ENCODE measurements at places on chromosomes 11 and 22. TPM values are rescaled to one million over a fixed set of nuclear protein-coding genes. Genes with fewer than 3 reads are reported as not detected.
A peak's percentile ranks its signal among the peaks of the same experiment; 100 is the strongest.

- no peak for DNase-seq
Measured at GRCh38 chr11:113705871-113706655, at the start of gene TMPRSS5. Gene TMPRSS5 (minus strand): TSS chr11:113706308. CDS start chr11:113706224, 84 bp downstream.

DNA sequence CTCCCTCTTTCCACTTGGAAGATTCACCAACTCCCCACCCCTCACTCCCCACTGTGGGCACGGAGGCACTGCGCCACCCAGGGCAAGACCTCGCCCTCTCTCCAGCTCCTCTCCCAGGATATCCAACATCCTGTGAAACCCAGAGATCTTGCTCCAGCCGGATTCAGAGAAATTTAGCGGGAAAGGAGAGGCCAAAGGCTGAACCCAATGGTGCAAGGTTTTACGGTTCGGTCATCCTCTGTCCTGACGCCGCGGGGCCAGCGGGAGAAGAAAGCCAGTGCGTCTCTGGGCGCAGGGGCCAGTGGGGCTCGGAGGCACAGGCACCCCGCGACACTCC, 397 bp upstream of the CD44 start:
- no peak for DNase-seq

DNA sequence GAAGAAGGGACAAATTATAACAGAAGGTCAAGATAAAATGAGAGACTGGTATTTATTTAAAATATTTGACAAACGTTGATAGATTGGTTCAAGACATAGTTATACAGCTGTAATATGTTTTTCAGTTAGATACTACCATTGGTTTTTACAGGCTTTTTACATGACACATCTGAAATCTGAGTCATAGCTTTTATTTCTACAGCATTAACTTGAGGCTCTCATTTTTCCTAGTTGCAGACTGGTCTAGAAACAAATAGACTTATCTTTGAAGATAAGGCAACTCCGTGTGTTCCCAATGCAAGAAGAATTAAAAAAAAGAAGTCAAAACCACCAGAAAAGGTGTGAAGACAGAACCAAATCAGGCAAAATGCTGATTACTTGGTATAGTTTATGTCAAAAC, 31.3 kb downstream of the CEP57 start:
- no peak for DNase-seq

GRCh38 chr11:115168229-115168671, 336.0 kb downstream of the CADM1 start:
- DNase-seq = no peak

GRCh38 chr11:131145791-131146190, 224.6 kb upstream of the NTM start:
- DNase-seq = no peak

- DNase-seq = no peak
Measured at GRCh38 chr11:14973621-14974514, 1.7 kb upstream of the CALCA start.

- no peak for DNase-seq
Measured at GRCh38 chr11:63766531-63767235, 1.9 kb downstream of the ZFTA start.

- DNase-seq = no peak
Measured at GRCh38 chr11:106121570-106122320, 44.3 kb downstream of the AASDHPPT start.

- no peak for DNase-seq
Measured at GRCh38 chr22:46114518-46115387, 35.6 kb upstream of the PPARA start.

DNA sequence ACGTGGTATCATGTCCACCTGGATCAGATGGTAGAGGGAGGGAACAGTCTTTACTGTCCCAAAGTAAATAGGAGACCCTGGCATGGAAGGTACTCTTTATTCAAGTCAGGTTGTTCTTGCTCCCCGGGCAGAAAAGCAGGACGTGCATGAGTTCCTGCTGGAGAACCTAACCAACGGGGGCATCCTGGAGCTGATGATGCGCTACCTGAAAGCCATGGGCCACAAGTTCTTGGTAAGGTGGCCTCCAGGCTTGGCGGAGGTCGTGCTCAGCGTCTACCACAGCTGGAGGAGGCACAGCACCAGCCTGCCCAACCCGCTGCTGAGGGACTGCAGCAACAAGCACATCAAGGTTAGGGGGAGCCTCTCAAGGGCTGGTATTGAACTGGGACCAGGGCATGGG, 48.7 kb downstream of the CABIN1 start:
- no peak for DNase-seq

- DNase-seq = no peak
Measured at GRCh38 chr11:125229916-125230315, 65.4 kb downstream of the PKNOX2 start.

DNA sequence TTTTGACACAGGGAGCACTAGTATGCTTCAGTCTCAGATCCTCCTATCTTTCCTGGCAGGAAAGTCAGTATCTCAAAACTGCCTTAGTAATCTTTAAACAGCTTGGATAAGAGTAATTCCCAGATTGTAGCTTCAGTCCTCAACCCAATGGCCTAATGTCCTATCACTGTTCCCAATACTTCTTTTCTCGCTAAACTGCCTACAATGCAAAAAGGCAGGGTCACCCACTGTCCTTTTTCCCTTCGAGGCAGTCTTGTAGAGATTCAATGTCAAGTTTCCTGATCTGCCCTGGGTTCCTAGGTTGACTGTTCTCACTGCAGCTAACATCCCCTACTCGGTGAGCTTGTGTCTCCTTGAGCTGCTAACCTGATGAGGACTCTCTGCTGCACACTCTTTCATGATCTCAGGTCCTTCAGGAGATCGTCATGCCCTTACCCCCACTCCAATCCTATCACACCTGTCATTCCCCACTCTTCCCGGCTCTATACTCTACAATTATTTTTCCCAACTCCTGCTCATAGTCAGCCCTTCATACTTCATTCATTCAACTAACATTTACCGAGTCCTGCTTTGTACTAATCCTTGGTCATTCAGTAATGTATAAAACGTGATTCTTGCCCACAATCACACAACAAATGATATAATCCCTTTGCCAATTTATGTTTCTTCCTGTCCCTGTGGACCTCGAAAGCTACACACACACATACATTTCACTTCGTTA, 904 bp downstream of the C2CD3 start:
- no peak for DNase-seq

DNA sequence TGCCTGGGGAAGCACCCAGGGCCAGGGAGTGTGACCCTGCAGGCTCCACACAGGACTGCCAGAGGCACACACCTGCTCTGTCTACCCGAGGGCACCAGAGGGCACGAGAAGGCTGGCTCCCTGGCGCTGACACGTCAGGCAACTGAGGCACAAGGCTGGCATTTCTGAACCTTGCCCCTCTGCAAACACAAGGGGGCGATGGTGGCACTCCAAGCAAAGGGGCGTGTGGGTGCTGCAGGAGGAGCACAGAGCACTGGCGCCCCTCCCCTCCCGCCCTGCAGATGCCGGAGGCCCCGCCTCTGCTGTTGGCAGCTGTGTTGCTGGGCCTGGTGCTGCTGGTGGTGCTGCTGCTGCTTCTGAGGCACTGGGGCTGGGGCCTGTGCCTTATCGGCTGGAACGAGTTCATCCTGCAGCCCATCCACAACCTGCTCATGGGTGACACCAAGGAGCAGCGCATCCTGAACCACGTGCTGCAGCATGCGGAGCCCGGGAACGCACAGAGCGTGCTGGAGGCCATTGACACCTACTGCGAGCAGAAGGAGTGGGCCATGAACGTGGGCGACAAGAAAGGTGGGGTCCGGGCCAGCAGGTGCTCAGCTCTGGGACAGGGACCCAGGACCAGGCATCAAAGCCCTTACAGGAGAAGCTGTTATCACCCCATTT, 20.8 kb upstream of the TXNRD2 start:
- DNase-seq = peak; percentile 79

GRCh38 chr11:45984192-45984591, 61.7 kb downstream of the LARGE2 start:
- no peak for DNase-seq

The SPDYC gene
- 1.2 TPM for total RNA-seq

The PARVB gene
- 21.4 TPM for total RNA-seq

The C11orf42 gene
- total RNA-seq = not detected

The USH1C gene
- 13.4 TPM for total RNA-seq

The TMEM138 gene
- total RNA-seq = 45.0 TPM

The RFPL3 gene
- not detected for total RNA-seq

The KCNE3 gene
- not detected for total RNA-seq

The PRR5L gene
- 0.47 TPM for total RNA-seq

All from HCT116 (cell line).